A549 treated with ZK216348 at 1 μM for 4 hours (cell line): ENCODE measurements at places on chromosomes 3 and 15. TPM values are rescaled to one million over a fixed set of nuclear protein-coding genes. Genes with fewer than 3 reads are reported as not detected.

MASP1 gene
- not detected in 5 replicates for total RNA-seq

ALDH1L1 gene
- total RNA-seq = 0.06 to 0.27 TPM (median 0.11 TPM) in 5 replicates

LDHAL6B gene
- not detected in 5 replicates for total RNA-seq

ARGFX gene
- not detected in 5 replicates for total RNA-seq

C2CD4A gene
- 0.09 to 0.18 TPM (median 0.15 TPM) in 4 of 5 replicates, not detected in the other for total RNA-seq

RTP1 gene
- not detected in 5 replicates for total RNA-seq

PAQR5 gene
- total RNA-seq = 65.5 to 118 TPM (median 110 TPM) in 5 replicates

CD200R1 gene
- total RNA-seq = 0.06 to 0.07 TPM in 2 of 5 replicates, not detected in the others

FHIT gene
- total RNA-seq = 0.31 to 3.1 TPM (median 0.54 TPM) in 5 replicates

SAXO2 gene
- total RNA-seq = 1.5 to 5.0 TPM (median 1.7 TPM) in 5 replicates

RLBP1 gene
- total RNA-seq = not detected in 5 replicates

PARP9 gene
- total RNA-seq = 4.7 to 6.5 TPM (median 5.7 TPM) in 5 replicates

CPLX3 gene
- total RNA-seq = 0.07 TPM in 1 of 5 replicates, not detected in the others

ZDHHC19 gene
- total RNA-seq = not detected in 5 replicates

P3H2 gene
- 26.7 to 37.7 TPM (median 35.2 TPM) in 5 replicates for total RNA-seq

RBPMS2 gene
- total RNA-seq = 5.9 to 10.1 TPM (median 8.5 TPM) in 5 replicates

IGF2BP2 gene
- total RNA-seq = 11.6 to 14.5 TPM (median 11.8 TPM) in 5 replicates

CHRD gene
- 0.07 to 0.42 TPM (median 0.15 TPM) in 5 replicates for total RNA-seq

LMAN1L gene
- not detected in 5 replicates for total RNA-seq

CCR9 gene
- not detected in 5 replicates for total RNA-seq

PROS1 gene
- total RNA-seq = 6.8 to 13.9 TPM (median 11.6 TPM) in 5 replicates

CFAP100 gene
- not detected in 5 replicates for total RNA-seq

ZNF80 gene
- not detected in 5 replicates for total RNA-seq

NUP210 gene
- total RNA-seq = 23.3 to 44.2 TPM (median 41.7 TPM) in 5 replicates

FBXL2 gene
- 6.4 to 9.5 TPM (median 8.6 TPM) in 5 replicates for total RNA-seq

ACTRT3 gene
- total RNA-seq = 2.9 to 3.6 TPM (median 3.4 TPM) in 5 replicates

SOX2 gene
- total RNA-seq = 0.52 to 0.72 TPM (median 0.60 TPM) in 5 replicates

POPDC2 gene
- total RNA-seq = 0.13 to 0.73 TPM (median 0.37 TPM) in 4 of 5 replicates, not detected in the other

C3orf49 gene
- total RNA-seq = not detected in 5 replicates

GOLGA8G gene
- total RNA-seq = not detected in 5 replicates

GPR62 gene
- not detected in 5 replicates for total RNA-seq

C15orf39 gene
- total RNA-seq = 19.8 to 32.8 TPM (median 32.5 TPM) in 5 replicates

SCN11A gene
- 0.02 TPM in 2 of 5 replicates, not detected in the others for total RNA-seq

LARP6 gene
- 51.9 to 82.2 TPM (median 81.1 TPM) in 5 replicates for total RNA-seq

WNT5A gene
- total RNA-seq = 0.66 to 1.3 TPM (median 1.1 TPM) in 5 replicates

CCDC13 gene
- total RNA-seq = 0.33 to 0.60 TPM (median 0.36 TPM) in 5 replicates

SYNPR gene
- not detected in 5 replicates for total RNA-seq

ZNF662 gene
- not detected in 5 replicates for total RNA-seq

NOX5 gene
- 0.12 to 0.41 TPM (median 0.26 TPM) in 5 replicates for total RNA-seq

MPI gene
- total RNA-seq = 28.1 to 34.6 TPM (median 31.0 TPM) in 5 replicates

RBP2 gene
- total RNA-seq = not detected in 5 replicates

THRB gene
- total RNA-seq = 0.83 to 1.6 TPM (median 1.1 TPM) in 5 replicates

FRMD5 gene
- 2.4 to 5.9 TPM (median 2.7 TPM) in 5 replicates for total RNA-seq

MRPS11 gene
- total RNA-seq = 104 to 122 TPM (median 114 TPM) in 5 replicates

SPTBN5 gene
- 0.08 to 0.37 TPM (median 0.32 TPM) in 5 replicates for total RNA-seq

KLHL40 gene
- total RNA-seq = not detected in 5 replicates
